ENCODE measurements at places on chromosomes 7 and 10.

GRCh38 chr10:107548301-107548700 is 383.8 kb upstream of the SORCS1 start:
- DNase-seq, result no peak

DNA sequence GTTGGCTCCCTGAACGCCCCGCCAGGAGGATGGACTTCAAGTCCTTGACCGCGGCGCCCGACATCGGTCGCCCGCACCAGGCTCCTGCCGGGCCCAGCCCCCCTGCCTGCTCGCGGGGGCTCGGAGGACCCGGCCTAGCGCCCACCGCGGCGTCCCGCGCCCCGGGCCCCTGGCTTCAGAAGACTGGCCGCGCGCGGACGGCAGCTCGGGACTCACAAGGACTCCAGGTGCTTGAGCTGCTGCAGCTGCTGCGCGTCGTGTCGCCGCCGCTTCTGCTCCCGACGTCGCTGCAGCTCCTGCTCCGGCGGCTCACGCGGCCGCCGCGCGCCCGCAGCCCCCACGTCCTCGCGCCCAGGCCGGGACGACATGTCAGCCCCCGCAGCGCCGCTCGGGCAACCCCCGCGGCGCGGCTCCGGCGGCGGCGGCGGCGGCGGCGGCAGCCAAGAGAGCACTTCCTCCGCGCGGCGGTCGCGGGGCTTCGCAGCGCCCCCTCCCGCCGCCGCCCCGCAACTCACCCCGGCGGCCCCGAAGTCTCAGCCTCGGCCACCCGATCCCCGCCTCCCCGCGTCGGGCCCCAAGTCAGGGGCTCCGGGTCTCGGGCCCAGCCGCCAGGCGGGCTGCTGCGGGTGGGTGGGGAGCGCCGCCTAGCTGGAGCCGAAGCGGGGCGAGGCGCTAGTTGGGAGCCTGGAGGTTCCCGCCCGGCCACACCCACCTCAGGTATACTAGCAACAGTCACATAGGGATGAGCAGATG is at the start of gene RP9:
RP9 (minus strand) TSS at position 400 of the 753 bp plus-strand sequence; CDS start at position 368, 32 bp downstream.
- DNase-seq, result peak; percentile 70

DNA sequence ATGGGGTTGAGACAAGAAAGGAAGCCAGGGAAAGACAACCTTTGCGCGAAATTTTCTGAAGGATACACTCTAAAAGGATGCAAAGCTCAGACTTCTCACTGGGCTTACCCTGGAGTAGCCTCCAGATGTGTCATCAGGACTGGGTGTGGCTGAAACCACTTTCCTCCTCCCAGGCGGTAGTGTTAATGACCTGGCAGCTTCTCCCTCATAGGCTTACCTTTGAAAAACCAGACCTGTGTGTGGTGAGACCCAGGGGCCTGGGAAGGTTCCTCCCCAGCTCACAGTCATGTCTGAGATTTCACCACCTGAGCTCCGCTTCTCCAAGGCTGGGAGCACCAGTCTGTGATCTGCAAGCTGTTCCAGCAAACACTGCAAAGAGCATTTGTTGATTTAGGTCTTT is 93.7 kb downstream of the EPC1 start:
- DNase-seq, result no peak

- no peak for DNase-seq
These were observed 24.2 kb upstream of the CHST3 start for GRCh38 chr10:71939861-71940474.

DNA sequence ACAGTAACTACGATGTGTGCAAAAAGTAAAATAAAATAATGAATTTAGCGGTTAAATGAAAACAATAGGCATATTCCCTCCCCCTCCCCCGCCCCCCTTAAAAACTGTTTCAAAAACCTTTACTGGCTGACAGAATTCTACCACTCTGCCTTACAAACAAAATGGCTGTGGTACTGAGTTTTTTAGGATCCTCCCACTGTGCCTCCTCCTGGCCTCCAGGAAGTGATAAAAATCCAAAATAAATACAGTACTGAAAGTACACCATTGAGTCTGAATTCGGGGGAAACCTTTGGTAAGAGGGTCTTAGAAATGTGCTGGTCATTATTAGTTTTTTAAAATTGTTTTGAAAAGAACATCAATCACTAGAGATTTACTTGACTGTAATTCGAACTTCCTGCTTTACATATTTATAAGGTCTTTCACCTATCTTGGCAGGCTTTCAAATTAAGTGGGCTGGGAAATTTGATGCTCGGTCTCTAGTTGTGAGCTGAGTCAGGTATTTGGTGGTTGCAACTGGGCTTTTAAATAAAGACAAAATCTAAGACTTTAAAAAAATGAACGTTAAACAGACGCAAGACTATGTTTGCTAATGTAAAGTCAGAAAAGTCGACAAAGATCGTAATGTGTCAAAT is 32.5 kb upstream of the EPC1 start:
- DNase-seq, result peak; percentile 8
